ENCODE measurements at places on chromosomes 5 and 9.

GRCh38 chr5:136098176-136098575 lies 34.5 kb upstream of the SMAD5 start:
- no peak for DNase-seq

- DNase-seq = no peak
Observed at GRCh38 chr5:152331006-152331405, 74.1 kb downstream of the NMUR2 start.

DNA sequence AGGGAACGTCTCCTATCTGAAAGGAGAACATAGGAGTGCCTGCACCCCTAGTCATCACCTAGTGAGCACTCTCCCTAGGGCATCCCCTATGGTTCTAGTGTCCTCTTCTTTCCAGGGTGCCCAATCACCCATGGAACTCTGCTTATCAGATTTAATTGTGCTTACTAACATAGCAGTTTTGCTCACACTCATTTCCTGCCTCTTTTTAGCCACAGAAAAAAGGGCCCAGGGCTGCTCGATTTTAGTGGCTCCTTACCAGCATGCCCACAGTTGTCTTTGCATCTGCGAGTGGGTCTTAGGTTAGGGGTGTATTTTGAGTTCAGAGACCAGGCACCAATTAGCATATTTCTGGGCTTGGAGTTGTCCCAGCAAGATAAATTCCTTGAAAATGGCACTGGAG lies 1110.2 kb downstream of the TAF11L14 start:
- DNase-seq = no peak

- no peak for DNase-seq
Observed at GRCh38 chr5:151134228-151134627, 23.4 kb downstream of the ANXA6 start.

DNA sequence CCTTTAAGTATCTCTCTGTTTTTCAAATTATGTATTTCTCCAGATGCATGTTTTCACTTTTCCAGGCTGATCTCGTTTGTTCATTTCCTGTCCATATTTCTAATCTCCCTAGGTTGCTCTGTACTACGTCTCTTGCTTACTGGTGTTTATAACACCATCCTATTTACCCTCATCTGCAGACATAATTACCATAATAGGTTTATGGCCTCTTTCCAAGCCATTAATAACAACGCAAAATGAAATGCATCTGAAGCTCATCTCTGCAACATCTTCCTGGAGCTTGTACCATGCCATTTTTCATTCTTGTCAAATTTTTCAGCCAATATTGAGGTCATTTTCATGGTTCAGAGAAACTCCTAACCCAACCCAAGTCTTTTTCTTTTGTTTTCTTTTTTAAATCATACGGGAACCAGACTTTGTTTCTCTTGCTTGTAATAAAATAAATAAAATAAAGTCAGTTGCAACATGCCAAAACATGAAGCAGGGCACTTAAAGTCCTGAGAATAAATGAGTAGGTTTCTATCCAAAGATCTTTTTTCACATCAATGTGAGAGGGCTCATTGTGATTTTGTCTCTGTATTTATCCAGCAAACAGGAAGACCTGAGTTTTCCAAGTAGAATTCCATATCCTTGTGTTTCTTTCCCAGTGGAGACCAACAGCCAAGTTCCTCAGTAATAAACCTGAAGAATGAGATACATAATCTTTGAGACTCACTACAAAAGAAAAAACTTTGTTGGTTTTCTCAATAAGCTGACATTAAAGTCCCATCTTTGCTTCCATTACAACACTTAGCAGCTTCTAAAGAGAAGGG lies 37.0 kb downstream of the DPYSL3 start:
- DNase-seq = no peak

- DNase-seq = no peak
Observed at GRCh38 chr9:104950838-104951237, 22.9 kb upstream of the ABCA1 start.

DNA sequence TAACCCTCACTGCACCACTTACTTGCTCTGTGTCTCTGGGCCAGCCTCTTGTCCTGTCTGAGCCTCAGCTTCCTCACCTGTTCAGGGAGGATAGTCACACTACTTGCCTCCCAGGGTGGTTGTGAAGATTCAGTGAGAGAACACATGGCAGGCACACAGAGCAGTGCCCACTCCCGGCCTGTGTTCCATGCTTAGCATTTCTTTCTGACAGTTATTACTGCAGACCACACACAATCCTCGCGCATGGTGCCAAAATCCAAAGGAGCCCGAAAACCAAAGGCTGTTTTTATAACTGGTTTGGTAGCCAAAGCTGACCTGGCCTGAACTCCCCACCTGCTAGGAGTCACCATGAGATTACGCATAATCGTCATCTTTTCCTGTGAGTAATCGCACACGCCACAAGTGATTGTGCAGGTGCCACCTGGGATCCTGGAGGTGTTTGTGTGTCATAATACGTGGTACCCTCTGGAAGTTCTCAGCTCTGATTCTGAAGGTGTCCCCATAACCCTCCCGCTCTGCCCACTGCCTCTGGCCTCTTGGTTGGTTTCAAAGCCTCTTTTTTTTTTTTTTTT lies 84.6 kb upstream of the FBXW11 start:
- DNase-seq = no peak

DNA sequence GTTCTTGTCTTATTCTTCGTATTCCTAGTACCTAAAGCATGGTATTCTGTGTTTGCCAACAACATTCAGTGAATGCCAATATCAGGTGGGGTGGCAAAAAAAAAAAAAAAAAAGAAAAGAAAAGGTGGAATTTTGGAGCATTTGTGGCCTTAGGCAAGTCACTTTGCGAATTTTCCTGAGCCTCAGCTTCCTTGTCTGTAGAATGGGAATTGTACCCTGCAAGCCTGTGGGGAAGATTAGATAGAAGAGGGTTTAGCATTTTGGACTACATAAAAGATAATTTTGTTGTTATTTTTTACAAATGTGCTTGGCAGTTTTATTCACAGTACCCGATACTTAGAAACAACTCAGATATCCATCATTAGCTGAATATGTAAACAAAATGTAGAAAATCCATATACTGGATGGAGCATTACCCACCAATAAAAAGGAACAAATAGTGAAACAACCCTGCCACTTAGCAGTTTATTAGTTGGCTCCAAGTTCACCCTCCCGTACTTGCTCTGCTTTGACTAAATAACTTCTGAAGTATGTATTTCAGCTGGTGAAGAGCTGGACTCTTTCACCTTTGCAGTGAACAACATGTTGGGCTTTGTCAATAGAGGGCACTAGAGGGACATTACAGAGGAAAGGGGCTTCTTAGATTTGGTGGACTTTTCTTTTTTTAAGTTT lies 13.6 kb downstream of the UBE2D2 start:
- DNase-seq = no peak

Measured in neuronal stem cell (in vitro differentiated cells).